Mucosa of gallbladder (tissue), 1 donor: ENCODE measurements at places on chromosomes 5 and 9.

DNA sequence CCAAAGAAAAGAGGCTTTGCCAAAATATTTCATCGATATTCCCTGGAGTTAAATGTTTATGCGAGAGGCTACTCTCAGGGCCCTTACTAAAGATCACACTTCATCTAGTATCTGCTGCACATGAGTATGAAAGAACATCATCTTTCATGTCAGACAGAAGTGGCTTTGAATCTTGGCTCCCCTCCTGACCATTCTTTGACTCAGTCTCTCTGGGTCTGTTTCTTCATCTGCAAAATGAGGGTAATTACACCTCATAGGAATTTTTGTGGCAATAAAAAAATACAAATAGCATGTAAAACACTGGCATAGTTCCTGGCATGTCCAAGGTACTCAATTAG, 58.1 kb downstream of the SLIT3 start:
- DNase-seq: no peak

- DNase-seq: no peak
Measured at GRCh38 chr5:68662804-68663307, 431.0 kb upstream of the SLC30A5 start.

DNA sequence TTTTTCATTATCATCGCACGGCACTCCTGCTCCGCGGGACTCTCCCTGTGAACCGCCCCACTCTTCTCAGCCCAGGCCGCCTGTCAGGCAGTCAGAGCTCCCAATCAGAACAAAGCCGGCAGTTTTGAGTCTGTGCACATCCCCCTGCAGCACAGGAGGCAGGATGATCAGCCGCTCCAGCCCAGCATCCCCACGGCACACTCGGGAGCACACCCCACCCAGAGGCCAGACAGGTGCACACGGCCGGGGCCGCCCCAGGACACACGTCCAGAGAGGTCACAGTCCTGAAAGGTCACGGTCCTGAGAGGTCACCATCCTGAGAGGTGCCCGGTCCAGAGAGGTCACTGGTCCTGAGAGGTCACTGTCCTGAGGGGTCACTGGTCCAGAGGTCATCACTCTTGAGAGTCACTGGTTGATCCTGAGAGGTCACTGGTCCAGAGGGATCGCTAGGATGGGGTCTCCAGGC, 8.4 kb downstream of the TPPP start:
- DNase-seq: no peak

DNA sequence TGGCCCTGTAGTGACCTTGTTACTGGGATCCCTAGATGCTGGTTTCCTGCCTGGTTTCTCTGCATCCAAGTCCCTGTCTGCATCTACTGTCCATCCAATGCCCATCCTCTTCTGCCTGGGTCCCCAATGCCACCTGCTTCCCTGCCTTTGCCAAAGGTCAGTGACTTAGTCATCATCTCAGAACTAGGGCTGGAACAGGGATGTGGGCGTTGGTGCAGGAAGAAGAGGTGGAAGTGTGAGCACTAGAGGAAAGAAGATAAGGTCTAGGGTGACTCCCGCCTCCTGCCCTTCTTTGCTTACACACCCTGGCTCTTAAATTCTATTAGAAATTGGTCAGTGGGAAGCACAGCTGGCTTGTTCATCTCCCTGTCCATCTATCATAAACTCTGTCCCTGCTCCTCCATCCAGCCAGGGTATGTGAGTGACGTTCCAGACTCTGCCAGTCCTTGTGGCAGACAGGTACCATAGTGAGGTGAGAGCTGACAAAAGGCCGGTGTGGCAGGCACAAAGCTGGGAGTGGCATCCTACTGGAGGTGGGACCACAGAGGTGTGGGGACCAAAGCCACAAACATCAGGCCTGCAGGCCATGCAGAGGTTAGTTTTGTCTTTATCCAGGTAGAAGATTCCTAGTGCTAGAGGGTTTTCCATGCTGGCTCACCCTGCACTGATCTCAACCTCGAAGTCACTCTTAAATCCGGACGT, 9.2 kb downstream of the PTPN3 start:
- no peak for DNase-seq

DNA sequence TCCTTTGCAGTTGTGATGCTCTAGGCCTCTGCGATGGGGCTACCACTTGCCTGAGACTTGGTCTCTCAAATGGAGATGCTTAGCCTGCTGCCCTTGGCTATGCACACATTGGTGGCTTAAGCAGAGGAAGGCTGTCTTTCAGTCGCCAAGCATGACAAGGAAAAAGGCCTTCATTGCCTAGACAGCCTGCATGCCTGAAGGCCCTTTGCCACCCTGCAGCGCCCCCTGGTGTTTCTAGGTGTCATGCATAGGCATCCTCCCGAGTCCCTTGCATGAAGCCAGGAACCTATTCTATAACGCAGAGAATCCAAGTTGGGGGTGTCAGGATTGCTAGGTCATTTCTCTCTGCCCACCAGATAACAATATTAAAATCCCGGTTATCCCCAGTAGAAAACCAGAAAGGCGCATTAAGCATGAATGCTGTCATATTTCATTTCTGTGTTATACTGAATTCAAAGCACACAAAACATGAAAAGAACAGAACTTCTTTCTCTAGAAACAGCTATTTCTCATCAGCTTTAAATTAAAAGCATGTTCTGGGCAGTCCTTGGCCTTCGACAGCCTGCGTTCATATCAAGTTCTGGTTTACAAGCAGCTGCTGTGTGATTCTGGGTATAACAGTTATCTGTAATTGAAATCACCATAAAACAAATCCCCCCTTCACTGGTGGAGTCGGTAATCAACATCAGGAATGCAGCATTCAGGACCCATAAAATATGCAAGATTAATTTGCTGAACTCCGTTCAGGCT, 59.7 kb upstream of the TRPC7 start:
- peak; percentile 77 for DNase-seq

GRCh38 chr5:61160497-61160896, 1.8 kb downstream of the SMIM15 start:
- no peak for DNase-seq

GRCh38 chr5:117679046-117679445, 1104.4 kb upstream of the SEMA6A start:
- no peak for DNase-seq

DNA sequence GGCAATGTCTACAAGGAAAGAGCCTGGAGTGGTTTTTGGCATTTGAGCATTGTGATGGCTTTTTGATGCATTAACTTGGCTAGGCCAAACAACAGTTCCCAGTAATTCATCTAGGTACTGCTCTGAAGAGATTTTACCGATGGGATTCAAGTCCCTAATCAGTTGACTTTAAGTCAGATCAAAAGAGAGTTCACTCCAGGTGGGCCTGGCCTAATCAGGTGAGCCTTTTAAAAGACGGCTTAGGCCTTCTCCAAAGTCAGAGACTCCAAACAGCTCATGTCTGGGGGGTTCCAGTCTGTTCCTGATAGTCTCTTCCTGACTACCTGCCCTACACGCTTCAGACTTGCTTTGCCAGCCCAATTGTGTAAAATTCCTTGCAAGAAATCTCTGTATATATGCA, 53.7 kb downstream of the RIGI start:
- DNase-seq: no peak

GRCh38 chr5:42750507-42750906, 6.1 kb upstream of the CCDC152 start:
- no peak for DNase-seq

DNA sequence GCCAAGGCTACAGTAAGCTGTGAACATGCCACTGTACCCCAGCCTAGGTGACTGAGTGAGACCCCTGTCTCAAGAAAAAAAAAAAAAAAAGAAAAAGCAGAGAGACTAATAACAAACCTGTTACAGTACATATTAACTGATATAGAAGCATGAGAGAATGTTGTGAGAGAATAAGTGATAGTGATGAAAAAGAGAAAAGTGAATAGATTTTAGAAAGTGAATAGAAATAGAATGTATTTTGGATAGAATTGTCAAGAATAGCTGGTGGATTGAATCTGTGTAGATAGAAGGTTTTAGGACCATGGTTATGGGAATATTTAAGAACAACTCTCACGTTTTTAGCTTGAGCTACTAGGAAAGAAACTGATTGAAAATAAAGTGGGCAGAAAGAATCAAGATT, 135.8 kb downstream of the WDR70 start:
- no peak for DNase-seq

- DNase-seq: no peak
Measured at GRCh38 chr5:78929833-78930232, 55.3 kb downstream of the ARSB start.

GRCh38 chr9:27152405-27152718, 43.3 kb downstream of the TEK start:
- no peak for DNase-seq

GRCh38 chr5:179432547-179432946, 87.3 kb upstream of the ADAMTS2 start:
- DNase-seq: no peak

DNA sequence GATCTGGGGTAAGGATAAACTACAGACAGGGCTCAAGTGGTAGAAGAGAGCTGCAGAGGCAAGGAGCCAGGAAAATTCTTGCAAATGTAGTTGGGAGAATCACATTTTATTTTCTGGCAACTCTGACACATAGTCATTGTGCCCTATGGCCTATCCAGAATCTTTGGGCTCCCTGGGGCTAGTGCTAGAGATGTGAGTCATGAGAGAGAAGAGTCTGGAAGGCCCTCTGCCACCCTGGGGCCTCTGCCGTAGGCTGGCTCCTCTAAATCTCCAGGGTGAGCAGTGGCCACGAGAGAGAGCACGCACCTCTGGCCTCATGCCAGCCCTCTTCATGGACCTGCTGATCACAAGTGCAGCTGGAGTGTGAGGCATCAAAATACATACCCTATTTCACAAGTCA, 74.3 kb upstream of the SSBP2 start:
- peak; percentile 65 for DNase-seq

- no peak for DNase-seq
Measured at GRCh38 chr5:98604721-98605425, 168.6 kb upstream of the RGMB start.

DNA sequence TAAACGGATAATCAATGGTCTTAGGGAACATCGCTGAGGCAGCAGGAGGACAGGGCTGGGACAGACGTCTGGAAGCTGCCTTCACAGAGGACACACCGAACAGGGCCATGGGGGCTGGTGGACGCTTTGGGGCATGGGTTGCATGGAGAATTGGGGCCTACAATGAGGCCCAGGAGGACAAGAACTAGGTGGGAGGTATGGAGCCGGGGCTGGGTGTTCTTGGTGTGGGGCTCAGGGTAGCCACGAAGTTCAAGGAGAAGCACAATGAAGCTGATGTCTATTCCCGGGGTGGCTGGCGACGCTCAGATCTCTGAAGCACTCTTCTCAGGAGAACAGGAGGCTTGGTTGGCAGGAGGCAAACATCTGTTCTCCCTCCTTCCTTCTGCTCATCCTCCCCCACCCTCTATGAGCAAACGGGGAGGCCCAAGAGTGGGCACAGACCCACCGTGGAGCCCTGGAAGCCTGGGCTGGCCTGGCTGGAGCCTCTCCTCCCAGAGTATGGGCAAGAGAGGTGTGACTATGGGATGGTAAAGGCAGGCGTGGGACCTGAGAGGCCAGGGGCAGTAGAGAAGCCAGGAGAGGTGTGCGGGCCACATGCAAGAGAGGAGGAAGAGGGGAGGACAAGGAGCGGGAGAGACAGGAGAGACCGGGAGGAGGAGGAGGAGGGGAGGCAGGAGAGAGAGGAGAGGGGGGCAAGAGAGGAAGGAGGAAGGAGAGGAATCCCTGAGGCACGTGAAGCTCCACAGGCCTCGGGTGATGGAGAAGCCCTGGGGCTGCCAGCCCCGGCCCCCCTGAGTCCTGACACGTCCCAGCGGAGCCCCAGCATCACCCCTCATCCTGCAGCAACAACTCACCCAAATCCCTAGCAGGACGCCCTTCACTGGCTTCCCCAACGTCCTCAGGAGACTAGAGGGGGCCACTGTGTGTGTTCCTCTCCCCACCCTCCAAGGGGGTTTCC, 159.1 kb downstream of the OLFM1 start:
- DNase-seq: peak; percentile 46

GRCh38 chr5:136020383-136021015, 8.3 kb upstream of the TGFBI start:
- peak; percentile 50 for DNase-seq

DNA sequence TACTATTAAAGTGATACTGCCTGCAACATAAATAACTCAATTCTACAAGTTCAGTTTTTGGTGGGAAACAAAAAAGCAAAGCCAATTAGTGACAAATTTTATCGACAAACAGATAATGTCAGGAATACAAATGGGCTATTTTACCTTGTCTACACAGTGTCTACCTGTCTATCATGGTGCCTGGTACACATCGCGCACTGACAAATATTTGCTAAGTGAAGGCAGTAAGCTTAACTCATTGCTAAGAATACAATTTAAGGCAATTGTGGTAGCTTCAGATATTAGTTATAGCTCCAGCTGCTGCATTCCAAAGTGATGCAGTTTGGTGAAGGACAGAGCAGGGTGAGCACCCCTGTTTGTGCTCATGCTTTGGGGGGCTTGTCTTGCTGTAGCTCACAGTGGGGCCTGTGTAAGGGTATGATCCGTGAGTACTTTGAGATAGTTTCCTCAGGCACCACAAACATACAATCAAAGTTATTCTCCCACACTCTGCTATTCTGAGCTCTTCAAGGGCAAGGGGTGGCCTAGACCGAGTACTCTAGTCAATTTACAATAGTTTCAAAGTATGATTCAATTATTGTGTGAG, 24.7 kb downstream of the ELL2 start:
- DNase-seq: no peak

DNA sequence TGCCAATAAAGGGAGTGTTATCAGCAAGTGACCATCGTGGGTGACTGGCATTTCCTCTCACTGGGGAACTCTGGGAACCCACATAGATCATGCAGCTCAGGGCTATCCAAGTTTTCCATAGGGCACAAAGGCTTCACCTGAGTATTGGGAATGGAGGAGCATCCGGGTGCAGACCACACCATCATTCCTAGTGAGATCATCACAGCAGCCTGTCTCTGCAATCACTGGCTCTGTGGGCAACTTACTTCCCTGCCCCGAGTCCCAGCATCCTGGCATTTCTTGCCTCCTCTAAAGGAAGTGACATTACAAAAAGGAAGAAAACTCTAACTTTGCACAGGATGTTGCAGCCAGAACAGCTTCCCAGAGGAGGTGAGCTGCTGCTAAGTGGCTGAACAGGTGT, 80.6 kb upstream of the SHB start:
- no peak for DNase-seq

- DNase-seq: no peak
Measured at GRCh38 chr9:1386420-1386819, 336.3 kb downstream of the DMRT2 start.

DNA sequence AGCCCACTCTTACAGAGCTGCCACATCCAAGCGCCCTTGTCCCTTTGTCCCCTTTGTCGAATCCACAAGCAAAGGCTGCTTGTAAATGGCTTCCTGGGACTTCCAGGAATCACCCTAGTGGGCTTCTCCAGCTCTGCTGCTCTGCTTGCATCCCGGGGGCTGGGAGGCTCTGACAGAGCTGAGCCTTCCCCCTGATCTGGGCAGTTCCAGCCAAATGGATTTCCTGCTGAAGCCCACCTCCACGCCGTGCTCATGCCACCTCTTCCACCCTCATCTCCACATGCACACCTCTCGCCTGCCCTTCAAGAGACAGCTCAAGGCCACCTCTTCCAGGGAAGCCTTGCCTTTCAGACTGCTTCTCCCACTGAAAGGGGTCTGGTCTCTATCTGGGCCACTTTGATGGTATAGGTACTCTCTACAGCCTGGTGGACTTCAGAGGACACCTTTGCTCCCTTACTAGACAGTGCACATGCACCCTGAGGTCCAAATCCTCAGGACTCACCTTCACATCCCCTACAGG, 106.2 kb downstream of the LHFPL2 start:
- no peak for DNase-seq
